Hematopoietic multipotent progenitor cell treated with erythropoietin and hydrocortisone succinate and interleukin-3 and kit ligand, for 6 days (in vitro differentiated cells): ENCODE measurements at places on chromosomes 6 and 20.

GRCh38 chr6:161951126-161951525, 677.3 kb upstream of the AGPAT4 start:
- DNase-seq: no peak

DNA sequence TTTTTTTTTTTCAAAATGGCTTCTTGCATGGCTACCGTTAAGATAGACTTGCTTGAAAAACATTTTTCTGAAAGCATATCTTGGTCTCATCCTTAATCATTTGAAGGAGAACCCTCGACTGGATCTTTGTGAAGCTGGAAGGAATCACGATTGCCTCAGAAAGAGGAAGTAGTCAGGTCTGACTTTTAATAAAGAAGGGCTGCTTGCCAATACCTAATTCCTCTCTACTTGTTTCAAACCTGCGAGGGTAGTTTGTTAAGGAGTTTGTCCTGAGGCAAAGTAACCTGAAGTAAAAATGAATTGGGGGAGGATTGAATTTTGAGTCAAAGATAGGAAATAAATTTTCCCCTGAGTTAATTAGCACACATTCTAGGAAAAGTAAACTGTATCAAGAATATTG, 288.1 kb upstream of the MAP3K7 start:
- peak; percentile 4 for DNase-seq

- DNase-seq: no peak
Observed at GRCh38 chr20:52075400-52075799, 116.2 kb downstream of the ZFP64 start.

GRCh38 chr20:5927749-5928462, 22.4 kb downstream of the TRMT6 start:
- no peak for DNase-seq

- no peak for DNase-seq
Observed at GRCh38 chr6:137724495-137725211, 142.4 kb upstream of the TNFAIP3 start.

DNA sequence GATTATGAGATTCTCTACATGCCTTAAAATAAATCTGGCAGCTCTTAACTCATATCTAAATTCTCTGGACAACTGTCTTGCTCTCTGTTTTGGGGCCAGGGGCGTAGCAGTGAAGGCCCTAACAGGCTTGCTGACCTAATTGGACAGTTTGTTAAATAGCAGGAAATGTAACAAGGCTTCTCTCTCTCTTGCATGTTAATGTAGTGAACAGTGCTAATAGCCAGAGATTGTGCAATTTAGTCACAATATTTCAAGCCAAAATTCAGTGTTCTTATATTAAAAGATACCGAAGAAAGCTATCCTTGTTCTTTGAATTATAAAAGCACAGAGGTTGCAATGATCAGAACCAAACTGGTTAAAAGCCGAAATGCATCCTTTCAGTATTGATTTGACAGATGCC, 3.0 kb downstream of the PPP1R3D start:
- no peak for DNase-seq

GRCh38 chr20:60540591-60540990, 582.4 kb downstream of the CDH26 start:
- DNase-seq: no peak

DNA sequence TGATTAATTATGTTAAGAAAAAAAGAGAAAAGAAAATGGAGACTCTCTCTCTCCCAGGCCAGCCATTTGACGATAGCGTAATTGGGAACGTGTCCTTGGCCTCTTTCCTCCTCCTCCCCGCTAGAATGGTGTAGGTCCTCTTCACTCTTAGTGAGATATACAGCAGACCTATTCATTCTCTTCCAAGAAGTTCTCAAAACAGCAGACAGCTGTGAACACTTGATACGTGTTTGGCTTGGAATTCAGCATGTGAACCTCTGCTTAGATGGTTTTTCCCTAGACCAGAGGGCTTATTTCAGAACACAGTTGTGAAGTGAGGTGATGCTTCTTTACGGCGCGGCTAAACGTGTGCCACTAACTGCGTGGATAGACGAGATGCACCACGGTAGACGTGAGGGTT, 32.6 kb upstream of the TULP4 start:
- DNase-seq: no peak

- peak; percentile 83 for DNase-seq
Observed at GRCh38 chr20:956330-956951, 40.3 kb upstream of the ANGPT4 start.

- DNase-seq: no peak
Observed at GRCh38 chr6:54118117-54118516, 6.9 kb downstream of the MLIP start.

DNA sequence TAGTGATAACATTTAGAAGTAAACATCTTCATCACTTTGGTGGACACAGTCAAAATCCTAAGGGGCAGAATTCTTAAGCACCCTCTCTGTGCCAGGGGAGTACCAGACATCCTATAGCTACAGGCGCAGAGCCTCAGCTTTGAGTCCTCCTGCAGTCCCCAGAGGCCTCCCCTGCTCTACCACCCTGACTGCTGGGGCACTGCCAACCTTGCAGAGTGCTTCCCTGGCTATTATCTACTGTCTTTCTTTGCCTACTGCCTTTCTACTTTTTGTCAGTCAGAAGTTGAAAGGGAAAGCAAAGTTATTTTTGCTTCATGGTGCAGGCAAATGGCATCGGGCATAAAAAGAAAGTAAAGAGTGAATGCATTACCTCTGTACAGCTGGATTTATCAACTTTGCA, 80.1 kb downstream of the AIG1 start:
- DNase-seq: no peak

DNA sequence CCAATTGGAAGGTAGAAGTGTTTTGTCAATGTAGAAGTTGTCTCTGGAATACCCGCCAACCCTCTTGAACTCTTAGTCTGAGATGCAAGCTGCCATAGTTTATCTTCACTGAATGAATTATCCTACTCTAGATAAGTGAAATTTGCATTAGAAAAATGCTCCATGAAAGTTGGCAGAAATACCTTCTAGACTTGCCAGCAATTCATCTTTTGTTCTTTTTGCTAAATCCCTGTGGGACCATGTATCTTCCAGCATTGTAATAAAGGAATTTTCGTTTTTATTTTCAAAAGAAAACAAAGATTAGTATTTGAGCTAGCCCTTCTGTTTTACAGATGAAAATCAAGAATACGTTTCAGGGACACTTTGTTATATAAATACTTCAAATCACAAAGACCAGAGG, 244.2 kb downstream of the CBLN4 start:
- no peak for DNase-seq

GRCh38 chr6:138963531-138963930, 24.5 kb downstream of the REPS1 start:
- DNase-seq: no peak

GRCh38 chr6:125124049-125124669, 29.4 kb upstream of the TPD52L1 start:
- DNase-seq: no peak

DNA sequence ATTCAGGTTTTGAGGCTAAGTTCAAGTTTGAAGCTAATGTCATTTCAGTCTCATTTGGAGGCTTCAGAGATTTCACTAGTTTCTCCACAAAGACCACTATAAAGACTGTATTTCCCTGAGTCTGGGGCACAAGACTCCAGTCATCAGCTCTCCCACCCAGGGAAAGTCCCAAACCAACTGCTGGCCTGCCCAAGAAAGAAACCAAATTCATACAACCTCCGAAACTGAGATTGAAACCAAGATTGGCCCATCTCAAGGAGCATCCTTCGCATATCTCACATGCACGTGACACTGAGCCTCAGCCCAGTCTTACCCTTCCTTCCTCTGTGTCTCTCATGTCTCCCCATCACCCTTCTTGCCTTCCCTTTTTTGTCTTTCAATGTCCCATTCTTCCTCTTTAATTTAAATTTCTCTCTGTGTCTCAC, 3.5 kb upstream of the LTA start:
- DNase-seq: no peak

DNA sequence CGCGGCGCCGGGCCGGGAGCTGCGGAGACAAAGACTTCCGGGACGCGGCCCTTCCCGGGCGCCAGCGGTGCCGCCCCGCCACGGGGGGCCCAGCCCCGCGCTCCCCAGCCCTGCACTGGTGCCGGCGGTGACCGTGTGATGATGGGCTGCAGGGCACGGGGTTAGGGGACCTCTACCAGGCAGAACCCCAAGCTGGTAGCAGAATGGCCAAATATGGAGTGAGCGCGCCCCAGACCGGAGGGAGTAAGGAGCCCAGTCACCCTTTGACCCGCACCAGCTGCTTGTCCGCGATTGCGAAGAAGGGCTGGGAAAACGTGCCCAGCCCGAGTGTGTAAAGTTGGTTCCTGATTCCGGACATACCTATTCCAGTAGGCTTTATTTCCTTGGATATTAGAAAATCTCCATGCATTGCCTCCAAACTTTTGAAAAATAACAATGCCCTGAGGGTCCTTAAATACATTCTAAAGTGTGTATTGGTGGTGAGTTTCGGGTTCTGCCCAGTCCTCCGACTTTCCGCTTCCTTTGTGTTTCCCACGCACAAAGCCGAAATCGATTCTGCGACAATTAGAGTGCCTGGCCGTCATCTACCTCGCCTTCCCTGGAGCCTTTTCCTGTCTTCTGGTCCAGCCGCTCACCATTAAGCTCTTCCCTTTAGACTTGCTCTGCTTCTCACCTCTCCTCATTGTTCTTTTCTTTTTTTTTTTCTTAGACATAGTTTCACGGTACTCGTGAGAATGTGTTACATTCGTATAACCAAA, 1.1 kb downstream of the ABRACL start:
- DNase-seq: peak; percentile 78

GRCh38 chr6:93789532-93789931, 370.2 kb upstream of the EPHA7 start:
- DNase-seq: no peak
